ENCODE measurements at places on chromosomes 5 and 9.
A peak's percentile ranks its signal among the peaks of the same experiment; 100 is the strongest.

DNA sequence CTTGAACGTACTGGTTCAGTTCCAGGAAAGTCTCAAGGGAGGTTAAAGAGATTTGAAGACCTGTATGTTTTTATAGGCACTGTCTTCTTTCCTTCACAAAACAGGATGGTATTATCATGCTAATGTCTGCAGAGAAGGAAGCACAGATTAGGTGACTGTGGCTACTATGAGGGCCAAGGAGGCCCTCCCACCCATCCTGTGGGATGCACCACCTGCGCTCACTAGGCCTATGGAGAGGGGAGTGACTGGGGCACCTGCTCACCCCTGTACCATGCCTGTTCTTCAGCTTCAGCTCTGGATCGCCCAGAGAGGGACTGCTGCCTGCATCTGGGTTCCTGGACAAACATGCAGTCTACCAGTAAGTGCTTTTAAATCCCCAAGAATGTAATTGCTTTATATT is 469.4 kb downstream of the CCDC171 start:
- DNase-seq: no peak

- no peak for DNase-seq
Observed at GRCh38 chr9:69076550-69076949, 41.0 kb downstream of the FXN start.

GRCh38 chr5:135230251-135230925 is 168.6 kb downstream of the MACROH2A1 start:
- DNase-seq: peak; percentile 57

DNA sequence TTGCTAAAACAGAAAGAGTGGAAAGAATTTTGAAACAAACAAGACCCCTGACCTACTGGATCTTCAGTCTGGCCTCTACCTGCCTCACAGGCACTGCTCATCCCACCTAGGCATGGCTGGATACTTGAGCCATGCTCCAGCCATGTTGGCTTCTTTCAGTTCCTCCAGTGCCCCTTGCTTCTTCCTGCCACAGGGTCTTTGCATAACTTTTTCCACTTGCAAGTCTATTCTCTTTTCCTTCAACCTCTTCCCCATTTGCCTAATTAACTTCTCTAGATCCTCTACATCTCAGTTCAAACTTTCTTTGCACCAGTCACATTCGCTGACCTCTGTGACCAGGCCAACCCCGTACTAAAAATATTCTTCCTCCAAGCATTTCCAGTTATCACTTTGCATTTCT is 50.4 kb downstream of the STARD4 start:
- no peak for DNase-seq

- DNase-seq: no peak
Observed at GRCh38 chr5:172647352-172648012, 6.4 kb downstream of the NEURL1B start.

DNA sequence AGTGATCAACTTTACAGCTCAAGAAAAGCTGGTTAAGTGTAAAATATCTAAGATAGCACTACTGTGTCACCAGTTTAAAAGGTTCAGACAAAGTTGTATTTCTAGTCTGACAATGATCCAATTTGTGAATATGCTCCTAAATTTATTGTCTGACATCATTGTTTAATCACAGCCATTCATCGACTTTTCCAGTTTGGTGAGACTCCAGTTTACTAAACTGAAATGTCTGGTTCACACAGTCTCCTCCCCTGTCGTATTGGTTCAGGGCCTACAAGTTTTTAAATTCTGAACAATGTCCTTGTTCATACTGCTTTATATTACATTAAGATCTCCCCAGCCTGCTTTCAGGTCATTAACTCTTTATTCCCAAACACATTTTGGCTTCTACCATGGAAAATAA is 161.4 kb downstream of the CHSY3 start:
- DNase-seq: no peak

DNA sequence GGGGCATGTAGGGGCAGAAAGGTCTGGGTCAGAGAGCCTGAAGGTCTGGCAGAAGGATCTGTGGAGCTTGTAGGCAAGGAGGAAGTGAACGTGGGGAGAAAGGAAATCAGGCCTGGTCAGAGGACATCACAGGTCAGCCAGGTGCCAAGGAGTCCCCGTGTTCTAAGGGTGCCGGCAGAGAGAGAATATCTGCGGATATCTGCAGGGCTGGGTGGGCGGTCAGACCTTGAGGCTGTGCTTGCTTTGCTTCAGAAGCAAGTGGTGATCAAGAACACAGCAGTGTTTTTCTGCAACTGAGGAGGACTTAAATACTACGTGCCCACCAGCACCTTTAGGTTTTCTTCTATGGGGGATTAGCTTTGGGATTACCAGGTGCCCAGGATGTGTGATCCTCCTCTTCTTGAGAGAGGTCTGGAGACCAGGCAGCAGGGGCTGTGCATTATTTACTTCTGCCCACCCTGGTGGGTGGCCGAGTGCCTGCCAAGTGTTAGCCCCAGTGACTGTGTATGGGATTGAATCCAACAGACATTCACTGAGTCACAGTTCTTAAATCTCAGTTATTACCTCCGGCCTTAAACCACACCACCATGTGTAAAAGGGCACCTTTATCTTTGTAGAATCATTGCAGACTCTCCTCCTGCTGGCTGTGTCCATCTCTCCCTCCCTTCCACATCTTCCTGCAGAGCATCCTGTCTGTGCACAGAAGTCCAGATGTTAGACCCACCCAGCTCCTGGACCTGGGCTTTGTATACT is 12.5 kb upstream of the SHB start:
- DNase-seq: no peak

- no peak for DNase-seq
Observed at GRCh38 chr9:104256696-104257062, 162.6 kb downstream of the SMC2 start.
